ENCODE measurements at places on chromosomes 2 and 18.

DNA sequence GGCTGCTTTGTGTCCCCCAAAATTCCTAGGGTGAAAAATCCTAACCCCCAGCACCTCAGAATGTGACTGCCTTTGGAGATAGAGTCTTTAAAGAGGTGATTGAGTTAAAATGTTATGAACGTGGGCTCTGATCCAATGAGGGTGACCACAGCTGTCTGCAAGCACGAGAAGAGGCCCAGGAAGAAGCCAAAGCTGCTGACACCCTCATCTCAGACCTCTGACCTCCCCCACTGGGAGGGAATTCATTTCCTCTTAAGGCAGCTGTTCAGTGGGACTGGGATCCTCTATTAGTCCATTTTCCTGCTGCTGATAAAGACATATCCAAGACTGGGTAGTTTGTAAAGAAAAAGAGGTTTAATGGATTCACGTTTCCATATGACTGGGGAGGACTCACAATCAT, 544.4 kb downstream of the DCDC2C start:
- DNase-seq = no peak

DNA sequence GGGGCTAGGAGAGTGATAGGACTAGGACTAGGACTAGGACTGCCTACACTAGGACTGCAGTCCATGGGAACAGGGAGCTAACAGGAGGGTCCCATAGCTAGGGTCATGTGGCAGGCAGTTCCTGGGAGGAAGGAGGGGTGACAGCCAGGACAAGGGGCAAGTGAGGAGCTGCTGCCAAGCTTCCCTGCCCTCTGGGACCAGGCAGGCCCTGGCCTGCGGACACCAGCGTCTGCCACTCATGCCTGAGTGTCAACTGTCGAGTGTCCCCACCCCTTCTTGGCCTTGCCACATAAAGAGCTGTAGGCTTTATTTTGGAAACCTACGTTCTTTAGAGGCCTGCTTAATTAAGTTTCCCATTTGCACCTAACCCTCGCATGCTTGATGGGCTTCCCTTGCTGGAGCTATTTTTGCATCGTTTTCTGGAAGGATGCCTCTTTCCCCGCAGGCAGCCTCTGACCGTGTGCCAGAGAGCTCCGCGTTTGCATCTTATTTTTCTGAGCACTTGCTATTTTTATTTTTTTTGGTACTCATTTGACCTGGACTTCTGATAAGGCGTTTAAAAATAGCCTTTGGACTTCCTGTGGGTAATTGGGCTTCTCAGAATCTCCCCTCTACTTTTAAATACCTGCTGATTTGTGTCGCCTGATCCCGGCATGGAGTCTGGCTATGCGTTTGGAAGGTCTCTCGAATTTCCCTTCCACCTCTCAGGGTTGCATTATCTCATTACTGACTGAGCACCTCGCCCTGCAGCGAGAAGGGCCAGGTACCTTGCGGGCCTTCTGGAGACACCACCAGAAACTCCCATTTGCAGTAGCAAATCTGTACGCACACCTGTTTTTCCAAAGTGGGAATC, 66.4 kb downstream of the SH3RF3 start:
- no peak for DNase-seq

- peak; percentile 31 for DNase-seq
These were observed 37.5 kb upstream of the SERPINB2 start for GRCh38 chr18:63850020-63850419.

DNA sequence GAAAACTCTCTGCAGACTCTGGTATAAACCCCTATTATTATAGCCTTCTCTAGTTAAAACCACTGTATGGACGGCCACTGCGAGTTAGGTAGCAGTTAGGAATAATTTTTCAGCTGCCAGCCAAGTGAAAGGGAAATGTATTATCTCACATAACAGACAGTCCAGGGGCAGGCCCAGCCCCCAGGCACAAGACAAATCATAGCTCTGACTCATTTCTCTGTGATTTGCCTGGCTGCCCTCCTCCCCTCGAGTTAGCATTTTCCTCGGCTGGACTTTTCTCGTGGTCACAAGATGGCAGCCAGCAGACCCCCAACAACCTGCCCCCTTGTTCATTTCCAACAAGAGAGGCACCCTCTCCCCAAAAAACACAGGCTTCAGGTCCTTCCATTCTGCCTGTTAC, 10.5 kb downstream of the VIT start:
- peak; percentile 77 for DNase-seq

DNA sequence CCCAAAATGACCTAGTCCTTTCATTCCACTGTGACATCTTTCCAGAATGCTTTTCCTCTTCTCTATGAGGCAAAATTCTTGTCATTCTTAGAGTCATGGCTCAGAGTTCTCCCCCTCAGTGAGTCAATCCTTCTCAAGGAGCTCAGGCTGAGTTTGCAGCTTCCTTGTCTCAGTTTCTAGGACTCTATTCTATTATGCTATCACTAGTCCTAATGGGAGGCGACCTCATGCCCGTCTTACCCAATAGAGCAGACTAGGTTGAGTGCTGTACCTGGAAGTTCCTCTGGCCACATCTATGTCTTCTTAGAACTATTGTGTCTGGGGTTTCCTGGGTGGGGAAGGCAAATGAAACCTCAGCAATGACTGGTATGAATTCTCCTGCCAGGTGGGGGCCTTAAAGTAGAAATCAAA, 51.5 kb downstream of the HAUS1 start:
- peak; percentile 94 for DNase-seq

DNA sequence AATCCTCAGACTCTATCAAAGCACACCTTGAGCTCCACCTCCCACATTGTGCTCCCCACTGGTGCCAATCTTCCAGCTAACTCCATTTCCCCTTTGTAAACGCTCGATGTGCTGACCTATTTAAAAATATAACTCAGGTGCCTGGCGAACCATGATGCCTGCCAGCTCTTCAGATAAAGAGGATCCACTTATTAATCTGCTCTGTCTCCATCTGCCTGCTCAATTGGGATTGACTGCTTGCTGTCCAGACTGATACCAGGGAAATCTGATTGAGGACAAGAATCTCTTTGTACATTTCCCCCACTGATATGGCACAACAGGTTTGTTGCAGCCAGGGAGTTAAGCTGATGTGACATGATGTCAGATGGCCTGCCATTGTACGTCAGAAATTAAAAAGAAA, 2036.5 kb upstream of the CELF4 start:
- no peak for DNase-seq

DNA sequence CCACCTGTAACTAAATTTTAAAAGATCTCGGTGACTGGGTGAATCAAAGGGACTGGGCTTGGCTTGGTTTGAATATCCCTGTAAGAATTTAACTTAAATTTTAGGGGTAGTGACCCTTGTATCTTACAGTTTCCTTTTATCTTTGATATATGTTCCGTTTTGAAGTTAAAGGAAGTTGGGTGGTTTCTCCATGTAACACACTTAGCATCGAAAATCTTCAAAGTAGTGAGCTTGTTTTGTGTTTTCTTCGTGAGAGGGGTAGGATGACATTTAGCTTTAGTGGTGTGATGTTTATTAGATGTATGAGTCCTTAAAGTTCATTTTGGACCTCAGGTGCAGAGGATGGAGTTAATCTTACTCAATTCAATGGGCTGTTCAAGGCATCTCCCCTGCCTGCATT, 1.6 kb downstream of the WDR7 start:
- DNase-seq = no peak

DNA sequence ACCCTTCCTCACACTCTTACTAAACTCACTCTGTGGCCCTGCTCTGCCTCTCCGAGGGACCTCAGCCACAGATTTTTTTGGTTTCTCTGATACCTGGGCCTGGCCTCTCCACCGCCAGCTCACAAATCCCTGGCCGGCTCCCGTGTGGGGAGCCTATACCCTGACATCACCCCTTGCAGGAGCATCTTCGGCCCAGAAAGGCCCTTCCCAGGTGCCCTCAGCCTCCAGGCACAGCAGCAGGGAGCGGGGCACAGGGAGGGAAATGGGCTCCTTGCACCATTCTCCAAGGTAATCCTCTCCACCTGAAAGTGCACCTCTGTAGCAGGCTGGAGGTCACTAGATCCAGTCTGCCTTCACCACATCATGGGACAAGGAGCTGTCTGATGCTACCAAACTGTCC, 43.2 kb downstream of the CRACDL start:
- no peak for DNase-seq

DNA sequence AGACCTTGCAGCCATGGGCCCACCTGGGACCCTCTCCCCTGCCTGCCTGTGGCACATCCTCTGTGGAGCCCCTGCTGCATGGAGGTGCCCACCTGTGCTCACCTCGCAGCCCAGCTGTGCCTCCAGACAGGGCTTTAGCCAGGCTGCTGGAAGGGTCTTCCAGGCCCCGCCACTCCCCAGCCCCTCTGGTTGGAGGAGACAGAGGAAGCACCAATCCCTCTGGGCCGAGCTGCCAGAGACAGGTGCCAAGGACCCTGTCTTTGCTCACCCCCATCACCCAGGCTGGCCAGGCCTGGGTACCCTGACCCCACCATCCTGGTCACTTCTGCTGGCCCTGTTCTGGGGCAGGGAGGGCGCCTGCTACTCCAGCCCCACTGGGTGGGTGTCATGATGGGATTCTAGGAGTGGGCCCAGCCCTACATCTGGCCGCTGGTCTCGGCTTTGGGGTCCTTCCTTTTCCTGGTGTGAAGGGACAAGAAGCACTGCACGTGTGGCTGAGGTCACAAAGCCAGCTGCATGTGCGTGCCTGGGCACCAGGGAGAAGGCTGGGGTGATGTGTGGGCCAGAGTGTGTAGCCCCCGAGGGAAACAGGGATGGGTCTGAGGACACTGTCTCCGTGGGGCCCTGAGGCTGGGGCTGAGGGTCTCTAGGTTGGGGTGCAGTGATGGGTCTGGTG, 9.3 kb upstream of the NEU4 start:
- DNase-seq = no peak

DNA sequence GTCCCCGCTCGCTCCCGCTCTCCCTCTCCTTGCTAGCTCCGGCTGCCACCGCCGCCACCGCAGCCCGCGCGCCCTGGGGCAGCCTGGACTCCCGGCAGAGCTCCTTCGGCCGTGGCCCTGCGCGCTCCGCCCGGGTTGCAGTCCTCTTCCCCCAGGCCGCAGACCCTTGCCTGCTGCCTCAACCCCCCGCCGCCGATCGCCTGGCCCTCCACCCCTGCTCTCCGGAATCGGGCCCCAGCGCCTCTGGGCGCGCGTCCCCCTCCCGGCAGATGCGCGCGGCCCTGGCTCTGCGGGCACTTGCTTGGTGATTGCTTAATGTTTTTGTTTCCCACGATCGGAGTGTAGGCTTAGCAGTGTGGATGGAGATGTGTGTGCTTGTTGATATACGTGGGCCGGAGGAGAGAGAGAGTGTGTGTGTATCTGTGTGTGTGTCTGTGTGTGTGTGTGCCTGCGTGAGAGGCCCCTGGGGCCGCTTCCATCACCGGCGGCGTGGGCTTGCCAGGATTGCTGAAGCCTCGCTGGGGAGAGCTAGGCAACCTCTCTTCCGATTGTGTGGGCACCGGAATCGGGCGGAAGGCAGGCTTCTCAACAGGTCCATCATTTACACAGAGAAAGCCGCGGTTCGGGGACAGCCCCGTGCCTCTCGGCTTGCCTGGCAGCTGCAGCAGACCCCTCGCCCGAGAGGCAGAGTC, 877 bp downstream of the INHBB start:
- DNase-seq = no peak

DNA sequence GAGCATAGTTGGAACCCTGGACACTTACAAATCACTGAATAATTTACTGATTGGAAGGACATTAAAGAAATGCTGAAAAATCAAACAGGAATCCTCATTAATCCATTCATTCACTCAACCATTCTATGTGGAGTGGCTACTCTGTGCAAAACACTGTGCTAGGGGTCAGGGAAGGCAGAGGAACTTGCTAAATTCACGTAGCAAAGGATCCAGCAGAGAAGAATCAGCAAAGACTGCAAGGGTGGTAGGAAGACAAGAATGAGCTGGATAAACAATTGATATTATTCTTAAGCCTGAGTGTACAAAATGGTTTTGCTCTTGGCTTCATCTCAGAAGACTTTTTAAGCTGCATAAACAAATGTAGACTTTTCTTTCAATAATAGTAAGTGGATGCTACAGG, 164.3 kb upstream of the CAVIN2 start:
- no peak for DNase-seq

DNA sequence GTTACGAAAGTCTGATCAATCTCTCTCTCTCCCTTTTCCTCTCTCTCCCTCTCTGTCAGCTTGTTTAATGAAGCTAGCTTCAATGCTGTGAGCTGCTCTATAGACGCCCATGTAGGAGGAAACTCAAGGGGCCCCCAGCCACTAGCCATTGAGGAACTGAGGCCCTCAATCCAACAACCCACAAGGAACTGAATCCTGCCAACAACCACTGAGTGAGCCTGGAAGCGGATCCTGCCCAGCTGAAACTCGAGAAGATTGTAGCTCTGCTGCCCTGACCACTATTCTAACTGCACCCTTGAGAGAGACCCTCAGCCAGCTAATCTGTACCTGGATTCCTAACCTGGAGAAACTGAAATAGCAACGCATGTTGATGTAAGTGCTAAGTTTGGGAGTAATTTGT, 129.2 kb downstream of the BCL11A start:
- DNase-seq = no peak
